NCI-H446 (cell line): ENCODE measurements at places on chromosomes 11 and 22.

DNA sequence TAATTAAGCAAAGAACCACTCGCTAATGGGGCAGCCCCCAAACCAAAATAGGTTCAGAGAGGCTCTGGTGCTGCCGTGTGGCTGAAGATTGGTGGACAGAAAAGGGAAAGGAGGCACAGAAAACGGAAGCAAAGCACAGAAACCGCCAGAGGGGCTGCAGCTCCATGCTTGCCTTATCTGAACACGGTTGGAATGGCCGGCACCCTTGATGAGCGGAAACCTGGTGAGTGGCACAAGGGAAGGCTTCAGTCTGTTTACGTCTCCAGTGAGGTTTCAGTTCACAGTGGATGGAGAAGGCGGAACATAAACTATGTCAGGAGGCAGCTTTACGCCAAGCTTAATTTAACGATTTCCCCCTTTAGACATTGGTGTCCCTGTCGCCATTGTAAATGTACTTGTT is 5.2 kb upstream of the PRR33 start:
- DNase-seq = no peak

GRCh38 chr22:27022274-27022895 is 365.0 kb downstream of the MIAT start:
- no peak for DNase-seq

GRCh38 chr11:16337421-16338213 is 18.7 kb downstream of the SOX6 start:
- DNase-seq = no peak

- no peak for DNase-seq
Observed at GRCh38 chr22:45885941-45886395, 91.0 kb downstream of the WNT7B start.

GRCh38 chr11:78612721-78613377 is 38.2 kb upstream of the NARS2 start:
- DNase-seq = no peak

- no peak for DNase-seq
Observed at GRCh38 chr22:18976197-18976751, 40.2 kb upstream of the PRODH start.

GRCh38 chr11:13140873-13141655 is 131.9 kb downstream of the RASSF10 start:
- no peak for DNase-seq

- no peak for DNase-seq
Observed at GRCh38 chr22:44549701-44550100, 51.7 kb upstream of the RTL6 start.

DNA sequence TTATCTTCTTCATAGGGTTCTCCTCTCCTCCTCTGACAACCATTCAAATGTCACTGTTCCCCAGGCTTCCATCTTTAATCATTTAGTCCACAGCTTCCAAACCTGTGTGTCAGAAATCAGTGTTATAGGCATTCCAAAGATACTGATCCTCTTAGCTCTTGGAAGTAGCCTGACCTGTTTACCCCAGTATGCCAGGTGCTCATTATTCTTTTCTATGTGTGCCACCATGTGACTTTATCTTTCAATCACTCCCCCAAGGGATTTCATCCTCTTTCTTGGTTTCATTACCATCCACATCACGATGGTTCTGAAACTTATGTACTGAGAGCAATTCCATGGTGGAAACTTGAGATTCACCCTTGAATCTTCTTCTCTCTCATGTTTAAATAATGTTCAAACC is 7.6 kb downstream of the POU2AF2 start:
- DNase-seq = no peak

GRCh38 chr11:11472106-11472505 is 119.1 kb upstream of the CSNK2A3 start:
- no peak for DNase-seq

GRCh38 chr11:9565822-9566560 is 7.5 kb upstream of the WEE1 start:
- DNase-seq = no peak

GRCh38 chr11:124823512-124824376 is 23.5 kb upstream of the MSANTD2 start:
- no peak for DNase-seq

GRCh38 chr11:119800619-119801018 is 71.6 kb upstream of the NECTIN1 start:
- no peak for DNase-seq

DNA sequence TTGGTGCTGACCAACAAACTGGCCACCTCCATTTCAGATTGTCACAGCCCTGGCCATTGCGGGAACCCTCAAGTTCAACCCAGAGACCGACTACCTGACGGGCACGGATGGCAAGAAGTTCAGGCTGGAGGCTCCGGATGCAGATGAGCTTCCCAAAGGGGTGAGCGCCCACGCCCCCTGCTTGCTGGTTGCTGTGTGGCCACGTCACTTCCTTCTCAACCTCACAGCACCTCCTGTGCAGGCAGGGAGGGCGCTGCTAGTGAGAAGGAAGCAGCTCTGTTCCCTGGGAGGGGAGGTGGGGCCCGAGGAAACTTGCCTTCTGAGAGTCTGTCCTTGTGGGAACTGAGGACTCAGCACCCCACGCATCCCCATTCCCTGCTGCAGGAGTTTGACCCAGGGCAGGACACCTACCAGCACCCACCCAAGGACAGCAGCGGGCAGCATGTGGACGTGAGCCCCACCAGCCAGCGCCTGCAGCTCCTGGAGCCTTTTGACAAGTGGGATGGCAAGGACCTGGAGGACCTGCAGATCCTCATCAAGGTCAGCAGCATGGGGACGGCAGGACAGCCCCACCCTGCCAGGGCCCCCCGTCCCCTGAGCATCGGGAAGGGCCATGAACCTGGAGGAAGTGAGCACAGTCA is 19.3 kb downstream of the POLR3H start:
- DNase-seq = no peak

DNA sequence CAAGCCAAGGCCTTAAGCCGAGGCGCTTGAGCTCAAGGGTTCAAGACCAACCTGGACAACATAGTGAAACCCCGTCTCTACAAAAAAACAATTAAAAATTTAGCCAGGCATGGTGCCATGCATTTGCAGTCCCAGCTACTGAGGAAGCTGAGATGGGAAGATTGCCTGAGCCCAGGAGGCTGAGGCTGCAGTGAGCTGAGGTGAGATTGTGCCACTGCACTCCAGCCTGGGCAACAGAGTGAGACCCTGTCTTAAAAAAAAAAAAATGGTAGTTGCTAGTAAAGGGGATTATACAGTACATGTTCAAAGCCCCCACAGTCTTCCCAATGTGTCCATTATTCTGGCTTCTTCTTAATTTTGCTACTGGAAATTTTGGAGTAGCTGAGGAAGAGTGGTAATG is 18.2 kb downstream of the CABIN1 start:
- DNase-seq = no peak

- no peak for DNase-seq
Observed at GRCh38 chr11:95066716-95067038, at the start of gene SRSF8. SRSF8 (plus strand) TSS chr11:95066919; CDS start chr11:95067227, 308 bp downstream.

- no peak for DNase-seq
Observed at GRCh38 chr22:24386937-24387471, 40.4 kb upstream of the ADORA2A start.

DNA sequence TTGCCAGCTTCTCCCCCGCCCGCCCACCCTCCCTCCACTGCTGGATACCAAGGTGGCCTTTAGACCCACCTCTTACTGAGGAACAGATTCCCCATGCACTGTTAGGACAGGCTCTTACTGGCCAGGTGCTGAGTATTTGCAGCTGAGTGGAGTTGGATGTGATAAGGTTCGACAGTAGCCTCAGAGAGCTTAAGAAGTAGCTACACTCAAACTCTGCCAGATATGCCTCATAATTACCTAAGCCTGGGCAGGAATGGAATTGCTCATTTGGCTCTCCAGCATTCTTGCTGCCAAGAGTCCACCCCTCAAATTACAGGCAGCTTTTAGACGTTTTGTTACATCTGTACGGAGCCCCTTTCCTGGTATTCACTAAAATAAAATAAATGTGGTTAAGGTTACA is 9.6 kb downstream of the FAM181B start:
- peak; percentile 66 for DNase-seq

DNA sequence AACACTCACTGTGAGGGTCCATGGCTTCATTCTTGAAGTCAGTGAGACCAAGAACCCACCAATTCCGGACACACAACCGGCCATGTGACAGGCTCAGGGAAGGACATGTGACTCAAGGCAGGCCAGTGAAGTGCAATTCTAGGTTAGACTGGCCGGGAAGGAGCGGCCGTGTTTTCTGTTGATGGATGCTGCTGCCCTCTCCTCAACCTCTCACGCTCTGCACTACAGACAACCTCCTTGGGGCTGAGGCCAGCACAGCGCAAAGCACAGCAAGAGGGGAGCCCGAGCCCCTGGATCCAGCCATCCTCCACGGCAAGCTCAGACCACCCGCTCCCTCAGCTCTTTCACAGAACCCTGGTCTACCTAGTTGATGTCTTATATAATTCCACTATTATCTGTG is 2.8 kb downstream of the NUDT8 start:
- DNase-seq = no peak

DNA sequence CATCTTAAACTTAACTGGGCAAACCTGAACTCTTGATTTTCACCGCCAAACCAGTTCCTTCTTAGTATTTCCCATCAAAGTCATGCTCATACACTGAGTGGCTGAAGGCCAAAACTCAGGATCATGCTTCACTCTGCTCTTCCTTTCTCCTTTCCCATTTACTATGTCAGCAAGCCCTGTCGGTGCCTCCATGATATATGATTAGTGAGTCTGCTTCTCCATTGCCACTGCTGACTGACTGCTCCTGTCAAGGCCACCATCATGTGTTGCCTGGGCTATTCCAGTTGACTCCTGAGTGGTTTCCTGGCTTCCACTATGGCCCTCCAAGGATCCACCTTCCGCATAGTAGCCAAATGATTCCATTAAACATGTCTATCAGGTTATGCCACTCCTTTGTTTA is 42.8 kb upstream of the AMPD3 start:
- DNase-seq = no peak

- DNase-seq = no peak
Observed at GRCh38 chr11:65169164-65169641, 830 bp upstream of the SPDYC start.

DNA sequence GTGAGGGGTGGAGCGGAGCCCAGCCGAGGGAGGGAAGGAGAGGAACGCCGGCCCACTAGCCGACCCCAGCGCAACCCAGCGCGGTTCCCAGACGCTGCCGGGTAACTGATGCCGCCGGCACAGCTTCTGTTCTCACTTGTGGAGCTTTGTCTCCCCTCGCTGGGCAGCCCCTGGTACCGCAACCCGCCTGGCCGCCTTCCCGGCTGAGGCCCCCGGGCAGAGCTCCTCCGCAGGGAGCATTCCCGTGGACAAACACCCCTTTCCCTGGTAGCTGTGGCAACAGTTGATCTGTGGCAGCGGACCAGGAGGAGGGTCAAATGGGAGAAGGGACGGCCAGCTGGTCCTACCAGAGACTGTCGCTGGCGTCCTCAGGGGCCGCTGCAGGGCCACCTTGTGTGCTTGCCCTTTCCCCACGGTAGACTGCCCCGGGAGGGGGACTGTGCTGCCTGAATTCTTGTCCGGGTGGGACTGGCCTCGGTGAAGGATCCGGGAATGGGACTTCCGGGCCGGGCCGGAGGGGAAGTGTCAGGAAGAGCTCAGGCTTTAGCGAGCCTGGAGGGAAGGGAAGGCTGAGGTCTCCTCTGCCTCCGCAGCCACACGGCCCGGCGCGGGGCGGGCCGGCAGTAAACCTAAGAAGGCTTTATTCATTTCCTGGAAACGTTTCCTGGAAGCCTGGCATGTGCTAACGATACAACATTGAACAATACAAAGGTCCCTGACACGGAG is 468.0 kb downstream of the OPCML start:
- DNase-seq = peak; percentile 20

- DNase-seq = no peak
Observed at GRCh38 chr11:74650498-74650897, 58.1 kb downstream of the POLD3 start.

DNA sequence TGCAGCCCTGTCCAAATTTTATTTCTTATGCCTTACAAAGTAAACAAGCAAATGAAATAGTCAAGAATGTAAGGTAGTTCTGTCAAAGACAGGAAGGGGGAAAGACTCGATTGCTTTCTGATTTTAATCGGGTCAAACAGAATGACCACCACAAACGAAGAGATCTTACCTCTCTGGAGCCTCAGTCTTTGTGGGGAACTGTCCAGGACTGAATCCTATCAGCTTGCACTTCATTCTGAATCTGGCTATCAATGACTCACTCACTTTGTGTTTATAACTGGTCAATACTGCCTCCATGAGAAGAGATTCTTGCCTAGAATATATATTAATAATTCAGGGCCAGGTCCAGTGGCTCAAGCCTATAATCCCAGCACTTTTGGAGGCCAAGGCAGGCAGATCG is 17.2 kb downstream of the MSANTD2 start:
- DNase-seq = no peak

DNA sequence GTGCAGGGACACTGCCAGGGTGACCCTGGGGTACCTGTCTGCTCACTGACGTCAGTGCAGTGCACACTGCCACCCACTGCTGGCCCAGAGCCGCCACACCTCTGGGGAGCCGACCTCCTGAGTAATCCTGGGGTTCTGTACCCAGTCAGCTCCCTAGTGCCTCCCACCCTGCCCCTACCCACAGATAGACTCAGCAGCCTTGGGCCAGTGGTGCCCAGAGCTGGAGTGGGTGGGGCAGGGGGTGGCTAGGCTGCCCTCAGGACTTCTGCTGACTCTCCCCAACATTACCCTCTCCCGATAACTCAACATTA is 5.8 kb downstream of the NRXN2 start:
- no peak for DNase-seq

GRCh38 chr22:25172153-25172552 is 27.5 kb upstream of the CRYBB3 start:
- DNase-seq = no peak

DNA sequence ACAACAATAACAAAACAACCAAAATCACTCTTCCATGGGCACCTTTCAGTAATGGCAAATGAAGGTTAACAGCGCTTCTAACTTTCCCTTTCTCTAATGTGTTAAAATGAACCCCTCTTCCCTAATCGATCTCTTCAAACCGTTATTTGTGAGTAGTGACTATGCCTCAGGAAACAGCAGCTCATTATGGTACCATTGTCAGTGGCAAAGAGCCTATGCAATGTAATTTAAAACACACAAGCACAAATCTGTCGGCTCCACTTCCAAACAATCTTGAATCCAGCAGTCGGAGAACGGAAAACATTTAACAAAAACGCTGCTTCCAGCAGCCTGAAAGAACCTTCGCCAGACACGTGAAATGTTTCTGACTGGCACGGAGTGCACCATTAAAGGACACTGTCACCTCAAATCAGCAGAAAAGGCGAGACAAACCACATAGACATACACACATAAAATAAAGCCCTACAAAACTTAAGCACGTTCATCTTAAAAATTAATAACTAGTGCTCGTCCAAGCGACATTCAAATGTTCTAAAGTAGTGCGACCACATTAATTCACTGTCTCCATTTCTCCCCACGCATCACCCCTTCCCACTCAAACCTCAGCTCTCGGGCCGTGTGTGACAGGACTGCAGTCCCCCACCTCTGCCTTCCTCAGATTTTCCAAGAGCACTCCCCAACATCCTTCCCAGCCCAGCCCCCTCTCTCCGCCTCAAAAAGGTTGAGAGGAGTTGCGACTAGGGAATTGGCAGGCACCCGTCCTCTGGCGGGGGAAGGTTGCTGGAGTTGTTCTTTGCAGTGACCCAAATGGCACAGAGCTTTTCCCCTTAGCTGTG is 748 bp downstream of the RAB30 start:
- DNase-seq = peak; percentile 11

GRCh38 chr11:117515892-117516787 is 188.5 kb downstream of the CEP164 start:
- DNase-seq = no peak

GRCh38 chr22:27347951-27348350 is 453.6 kb downstream of the MN1 start:
- no peak for DNase-seq
